CD8-positive, alpha-beta T cell (primary cell): ENCODE measurements at places on chromosomes 5 and 9.

GRCh38 chr5:1563617-1564181, 39.9 kb upstream of the LPCAT1 start:
- DNase-seq, result no peak

DNA sequence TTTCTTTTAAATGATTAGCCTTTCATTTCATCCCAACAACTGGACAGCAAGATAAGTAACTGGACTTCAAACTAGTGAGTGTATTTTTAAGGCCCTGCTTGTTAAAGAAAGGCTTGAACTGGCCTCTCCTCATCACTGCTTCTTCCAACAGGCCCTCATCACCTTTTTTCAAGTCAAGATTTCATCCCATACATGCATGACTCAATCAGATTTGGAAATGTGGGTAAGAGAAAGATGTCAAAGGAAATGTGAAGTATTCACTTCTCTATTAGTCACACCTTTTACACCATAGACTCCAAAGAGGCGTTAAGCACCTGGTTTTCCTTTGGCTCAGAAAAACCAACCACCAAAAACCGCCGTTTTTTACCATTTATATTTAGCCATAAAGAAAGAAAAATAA, 4.9 kb downstream of the NR4A3 start:
- no peak for DNase-seq

- peak; percentile 56 for DNase-seq
Observed at GRCh38 chr5:56829137-56829908, 14.0 kb downstream of the MAP3K1 start.

- DNase-seq, result no peak
Observed at GRCh38 chr5:120152472-120152871, 311.6 kb upstream of the PRR16 start.

GRCh38 chr5:169918228-169918627, 62.1 kb downstream of the INSYN2B start:
- no peak for DNase-seq
